Stimulated activated memory B cell treated with anti-CD40 and anti-IgM and Interleukin-4, amounts not matched to agents 10 μg/mL and 1 μg/mL and 100 μg/mL, for 72 hours (primary cell): ENCODE measurements at places on chromosomes 5 and 9.

GRCh38 chr9:74949859-74950855, 2.6 kb downstream of the C9orf40 start:
- no peak for ATAC-seq

DNA sequence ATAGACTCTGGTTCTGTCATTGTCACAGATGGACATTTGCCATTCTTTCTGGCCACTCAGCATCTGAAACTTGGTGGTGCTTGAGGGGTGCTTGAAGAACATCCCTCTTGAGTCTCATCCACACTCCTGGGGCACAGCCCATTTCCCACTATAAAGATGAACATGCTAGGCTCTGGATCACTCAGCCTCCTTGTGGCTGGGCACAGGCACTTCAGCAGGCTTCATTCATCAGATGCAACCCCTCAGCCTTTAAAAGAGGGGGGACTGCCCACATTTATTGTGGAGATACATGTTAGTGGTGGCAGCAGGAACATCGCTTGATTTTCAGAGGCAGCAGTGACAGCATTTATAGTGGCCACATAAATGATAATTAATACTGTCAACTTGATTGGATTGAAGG, 124.7 kb upstream of the NIPBL start:
- ATAC-seq: no peak

DNA sequence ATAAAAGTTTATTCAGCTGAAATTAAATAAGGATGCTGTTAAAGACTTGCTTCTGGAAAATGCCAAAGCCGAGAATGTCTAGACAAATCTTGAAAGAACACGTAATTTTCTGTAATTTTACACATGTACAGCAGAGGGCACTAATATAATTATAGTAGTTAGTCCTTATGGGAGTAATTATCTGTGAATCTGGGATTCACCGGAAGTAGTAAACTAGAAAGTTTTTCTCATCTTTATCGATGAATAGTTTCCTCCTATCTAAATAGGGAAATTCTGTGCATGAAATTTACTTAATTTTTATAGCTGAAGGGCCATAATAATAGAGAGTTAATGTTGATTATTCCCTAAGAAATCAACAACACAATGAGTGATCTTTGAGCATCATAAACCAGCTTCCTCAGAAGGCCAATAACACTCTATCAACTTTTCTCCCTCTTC, 18.4 kb upstream of the CNTLN start:
- ATAC-seq: no peak

- ATAC-seq: no peak
Measured at GRCh38 chr5:19739671-19740070, 248.3 kb downstream of the CDH18 start.

GRCh38 chr9:128568470-128569078, 16.2 kb downstream of the SPTAN1 start:
- ATAC-seq: no peak

GRCh38 chr5:73338256-73339050, 110.1 kb downstream of the FOXD1 start:
- ATAC-seq: no peak

DNA sequence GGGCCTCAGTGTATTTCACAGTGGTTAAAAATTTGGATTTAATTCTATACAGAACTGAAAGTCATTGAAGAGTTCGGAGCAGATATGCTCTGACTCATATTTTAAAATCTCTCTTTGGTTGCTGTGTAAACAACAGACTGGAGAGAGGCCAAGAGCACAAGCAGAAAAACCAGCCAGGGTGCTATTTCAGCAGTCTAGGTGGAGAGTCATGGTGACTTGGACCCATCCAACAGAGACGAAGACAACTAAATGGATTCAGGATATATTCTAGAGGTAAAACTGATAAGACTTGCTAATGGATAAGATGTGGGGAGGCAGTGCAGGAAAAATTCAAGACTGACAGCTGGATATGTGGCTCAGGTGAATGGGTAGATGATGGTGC, 168.9 kb downstream of the MAPKAP1 start:
- no peak for ATAC-seq

DNA sequence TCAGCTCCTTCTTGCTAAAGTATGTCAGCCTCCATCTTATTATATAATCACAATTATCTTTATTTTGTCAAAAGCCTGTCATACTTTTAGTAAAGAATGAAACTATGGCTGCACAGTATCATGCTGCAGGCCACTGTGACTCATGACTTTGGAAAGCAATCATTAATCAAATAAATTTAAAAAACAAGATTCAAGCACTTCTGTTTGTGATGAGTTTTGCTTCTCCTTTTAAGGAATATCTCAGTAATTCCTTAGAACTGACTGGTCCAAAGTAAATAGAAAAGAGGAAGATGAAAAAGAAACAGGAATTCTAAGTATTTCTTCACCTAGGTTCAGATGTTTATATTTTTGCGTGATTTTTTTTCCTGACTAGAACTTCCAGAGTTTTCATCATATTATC, 83.1 kb downstream of the EDIL3 start:
- no peak for ATAC-seq

DNA sequence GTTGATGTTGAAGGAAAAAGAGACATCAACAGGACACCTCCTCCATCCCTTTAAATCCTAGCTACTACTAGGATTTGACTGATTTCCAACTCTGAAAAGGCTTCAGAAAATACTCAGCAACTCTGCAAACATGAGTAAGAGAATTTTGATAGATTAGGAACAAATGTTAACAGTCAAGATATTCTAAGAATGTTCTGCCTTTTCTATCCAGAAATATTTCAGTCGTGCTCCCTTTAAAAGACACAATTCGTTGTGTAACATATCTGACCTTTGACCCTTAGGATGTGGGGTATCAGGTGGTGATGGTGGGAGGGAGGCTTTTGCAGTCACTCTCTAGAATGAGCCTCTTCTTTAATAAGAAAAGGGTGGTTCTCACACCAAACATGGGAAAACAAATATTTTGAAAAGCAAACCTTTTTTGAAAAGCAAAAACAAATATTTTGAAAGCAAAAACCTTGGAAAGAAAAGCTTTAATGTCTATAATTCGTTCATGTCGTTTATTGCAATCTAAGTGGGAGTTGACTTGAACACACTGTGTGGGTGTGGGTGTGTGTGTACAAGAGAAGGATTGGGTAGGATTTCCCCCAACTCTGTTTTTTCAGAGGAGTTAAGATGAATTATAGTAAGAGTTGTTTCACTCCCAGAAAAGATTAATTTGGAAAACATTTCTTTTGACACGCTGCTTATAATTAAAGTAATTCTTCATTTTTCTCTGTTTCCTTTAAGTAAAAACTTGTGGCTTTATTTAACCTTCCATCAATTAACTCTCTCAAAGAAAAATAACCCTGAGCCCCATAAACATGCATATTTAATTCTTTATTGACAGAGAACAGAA, 152.8 kb downstream of the TMEM167A start:
- no peak for ATAC-seq
